ENCODE measurements at places on chromosomes 5 and 9.

- DNase-seq, result no peak
These were observed 16.6 kb downstream of the F2R start for GRCh38 chr5:76732405-76733048.

DNA sequence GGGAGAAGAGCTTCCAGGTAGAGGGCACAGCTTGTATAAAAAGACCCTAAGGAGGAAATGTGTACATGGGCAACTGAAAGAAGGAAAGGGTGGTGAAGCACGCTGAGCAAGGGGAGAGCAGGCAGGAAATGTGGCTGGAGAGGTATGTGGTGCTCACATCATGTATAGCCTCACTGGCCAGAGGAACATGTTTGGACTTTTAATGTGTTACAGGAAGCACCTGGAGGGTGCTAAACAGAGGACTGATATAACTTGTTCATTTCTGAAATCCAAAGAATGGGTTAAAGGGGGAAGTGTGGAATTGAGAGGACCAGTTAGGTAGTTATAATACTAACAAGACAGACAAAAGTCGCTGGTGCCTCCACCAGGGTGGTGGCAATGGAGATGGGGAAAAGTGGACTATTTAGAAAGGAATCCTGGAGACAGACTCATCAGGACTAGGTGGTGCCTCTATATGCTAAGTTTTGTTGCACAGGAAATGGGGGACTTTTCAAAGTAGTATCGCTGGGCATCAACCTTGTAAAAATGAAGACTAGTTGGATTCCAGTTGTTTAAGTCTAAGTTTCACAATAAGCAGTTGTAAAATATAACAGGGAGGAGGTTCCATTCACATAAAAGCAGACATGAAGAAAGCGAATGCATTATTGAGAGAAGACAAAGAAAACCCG, 63.1 kb upstream of the CD180 start:
- no peak for DNase-seq

DNA sequence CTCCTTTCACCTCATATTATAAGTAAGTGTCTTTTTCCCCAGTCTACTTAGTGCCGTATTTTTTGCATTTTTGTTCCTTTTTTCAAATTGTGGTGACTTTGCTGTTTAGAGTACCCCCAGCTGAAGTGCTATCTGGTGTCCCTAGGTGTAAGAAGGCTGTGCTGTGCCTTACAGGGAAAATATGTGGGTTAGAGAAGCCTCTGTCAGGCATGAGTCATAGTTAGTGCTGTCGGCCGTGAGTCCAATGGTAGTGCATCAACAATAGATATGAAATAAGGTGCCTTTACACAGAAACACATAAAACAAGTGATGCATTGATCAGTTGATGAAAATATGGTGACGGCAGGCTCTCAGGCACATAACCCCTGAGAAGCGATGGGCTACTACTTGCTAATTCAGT, 20.1 kb downstream of the SYK start:
- no peak for DNase-seq

DNA sequence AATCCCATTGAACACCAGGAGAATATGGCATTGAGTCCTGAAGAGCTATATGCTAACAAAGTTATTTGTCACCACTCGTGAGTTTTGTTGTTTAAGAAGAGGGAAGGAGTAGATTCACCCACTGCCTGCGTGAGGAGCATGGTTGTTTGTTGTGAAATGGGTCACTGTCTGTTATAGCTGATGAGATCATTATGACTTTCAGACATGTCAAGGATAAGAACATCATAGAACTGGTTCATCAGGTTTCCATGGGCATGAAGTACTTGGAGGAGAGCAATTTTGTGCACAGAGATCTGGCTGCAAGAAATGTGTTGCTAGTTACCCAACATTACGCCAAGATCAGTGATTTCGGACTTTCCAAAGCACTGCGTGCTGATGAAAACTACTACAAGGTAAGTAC, 76.9 kb downstream of the SYK start:
- no peak for DNase-seq

GRCh38 chr5:147805030-147805454, 22.5 kb upstream of the JAKMIP2 start:
- DNase-seq, result peak; percentile 27

DNA sequence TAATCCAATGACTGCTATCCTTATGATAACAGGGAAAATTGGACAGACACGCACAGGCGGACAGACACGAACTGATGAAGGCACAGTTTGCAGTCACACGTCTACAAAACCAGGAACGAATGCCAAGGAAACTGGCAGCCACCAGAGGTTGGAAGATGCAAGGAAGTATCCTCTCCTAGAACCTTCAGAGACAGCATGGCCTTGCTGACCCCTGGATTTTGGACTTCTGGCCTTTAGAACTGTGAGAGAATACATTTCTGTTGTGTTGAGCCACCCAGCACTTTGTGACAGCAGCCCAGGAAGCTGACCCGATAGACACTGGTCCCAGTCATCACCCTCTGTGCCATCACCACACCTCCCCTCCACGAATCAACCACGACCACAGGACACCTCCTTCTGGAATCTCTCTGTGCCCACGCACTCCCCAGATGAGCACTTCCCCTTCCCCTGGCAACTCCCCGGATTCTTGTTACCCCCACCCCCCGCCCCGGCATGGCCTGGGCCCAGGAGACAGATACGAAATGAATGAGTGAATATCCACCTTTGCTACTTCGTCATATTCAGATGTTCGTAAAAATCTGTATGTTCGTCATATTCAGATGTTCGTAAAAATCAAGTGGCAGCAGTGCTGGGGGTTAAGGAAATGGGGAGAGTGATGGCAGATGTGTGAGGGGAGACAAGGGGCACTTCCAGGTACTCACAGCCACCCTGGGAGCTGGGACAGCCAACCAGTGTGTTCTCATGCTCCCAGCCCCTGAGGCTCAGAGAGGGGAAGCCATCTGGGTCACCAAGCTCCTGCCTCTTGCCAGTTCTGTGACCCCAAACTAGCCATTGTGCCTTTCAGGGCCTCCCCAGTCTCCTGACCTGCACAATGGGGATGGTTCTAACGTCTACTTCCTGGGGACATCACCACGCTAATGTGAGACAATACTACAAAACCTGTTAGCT, 18.5 kb downstream of the GBGT1 start:
- no peak for DNase-seq

- DNase-seq, result no peak
These were observed 4.5 kb downstream of the PTPN3 start for GRCh38 chr9:109493648-109494047.

GRCh38 chr5:133114166-133114932, 62.5 kb downstream of the HSPA4 start:
- DNase-seq, result no peak

GRCh38 chr5:117590944-117591343, 1016.3 kb upstream of the SEMA6A start:
- no peak for DNase-seq

GRCh38 chr9:96139592-96140295, 162.2 kb downstream of the HSD17B3 start:
- no peak for DNase-seq

GRCh38 chr5:145923405-145923804, 13.0 kb upstream of the SH3RF2 start:
- no peak for DNase-seq

DNA sequence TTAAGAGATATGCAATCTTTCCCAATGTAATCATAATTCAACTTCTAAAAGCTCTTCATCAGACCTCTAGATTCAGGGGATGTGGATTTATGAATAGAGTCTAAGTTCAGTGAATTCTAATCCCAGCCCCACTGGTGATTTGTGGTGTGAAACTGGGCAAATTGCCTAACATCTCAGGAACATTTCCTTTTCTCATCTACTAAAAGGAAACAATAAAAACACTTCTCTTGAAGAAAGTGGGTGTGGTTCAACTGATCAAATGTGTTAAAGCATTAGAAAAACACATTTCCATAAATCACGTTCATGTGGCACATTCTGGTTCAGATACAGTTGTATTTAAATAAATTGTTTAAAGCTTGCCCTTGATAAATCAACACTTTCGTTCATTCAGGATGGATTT, 631.7 kb upstream of the CDH6 start:
- no peak for DNase-seq

DNA sequence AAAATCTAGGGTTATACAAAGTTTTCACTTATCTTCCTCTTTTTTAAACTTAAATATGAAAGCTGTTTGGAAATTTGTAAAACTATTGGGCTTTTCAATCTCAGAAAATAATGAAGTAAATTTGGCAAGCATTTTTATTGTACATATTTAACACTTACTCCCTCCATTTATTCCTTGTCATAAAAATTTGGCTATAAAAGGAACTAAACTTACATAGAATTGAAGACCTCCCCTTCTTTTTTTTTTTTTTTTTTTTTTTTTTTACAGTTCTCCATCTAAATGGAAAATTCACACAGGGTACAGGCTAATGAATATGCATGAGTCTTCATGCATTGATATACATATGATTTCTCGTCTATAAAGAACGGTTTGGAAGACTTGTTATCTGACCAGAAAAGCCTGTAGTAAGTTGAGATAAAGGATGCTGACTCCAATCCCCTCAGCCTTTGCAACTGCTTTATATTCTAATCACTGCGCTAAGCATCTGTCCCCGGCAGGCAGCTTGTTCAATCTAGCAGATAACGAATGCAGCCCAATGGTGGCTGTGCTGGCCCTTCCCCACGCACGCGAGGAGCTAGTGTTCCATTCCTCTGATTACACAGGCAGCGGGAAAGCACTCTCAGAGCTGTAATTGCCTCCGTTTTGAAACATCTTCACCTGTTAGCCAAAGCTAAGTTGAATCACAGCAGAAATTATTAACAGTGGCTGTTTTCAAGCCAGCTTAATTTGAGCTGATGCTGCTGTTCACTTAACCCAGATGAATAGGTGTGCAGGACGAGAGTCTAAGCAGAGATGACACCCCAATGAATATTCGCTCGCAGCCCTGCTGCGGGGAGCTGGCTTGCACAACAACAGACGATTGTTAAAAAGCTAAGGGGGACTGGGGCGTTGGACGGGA, 453.8 kb upstream of the ZNF608 start:
- DNase-seq, result no peak

DNA sequence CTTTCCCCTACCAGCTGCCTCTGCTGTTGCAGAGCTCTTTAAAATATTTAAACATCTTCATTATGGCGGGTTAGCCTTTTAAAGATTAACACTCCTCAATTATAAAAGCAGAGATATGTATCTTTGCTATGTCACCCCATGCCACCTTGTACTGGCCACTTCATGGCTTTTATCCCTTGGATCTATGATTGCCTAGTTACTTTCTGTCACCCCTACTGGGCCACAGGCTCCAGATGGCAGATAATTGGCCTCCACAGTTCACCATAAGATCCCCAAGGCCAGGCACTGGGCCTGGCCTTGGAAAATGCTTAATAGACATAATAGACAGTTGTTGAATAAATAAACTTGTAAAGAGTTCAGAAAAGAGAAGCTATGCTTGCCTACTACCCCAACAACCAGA, 142.0 kb upstream of the SHB start:
- no peak for DNase-seq

DNA sequence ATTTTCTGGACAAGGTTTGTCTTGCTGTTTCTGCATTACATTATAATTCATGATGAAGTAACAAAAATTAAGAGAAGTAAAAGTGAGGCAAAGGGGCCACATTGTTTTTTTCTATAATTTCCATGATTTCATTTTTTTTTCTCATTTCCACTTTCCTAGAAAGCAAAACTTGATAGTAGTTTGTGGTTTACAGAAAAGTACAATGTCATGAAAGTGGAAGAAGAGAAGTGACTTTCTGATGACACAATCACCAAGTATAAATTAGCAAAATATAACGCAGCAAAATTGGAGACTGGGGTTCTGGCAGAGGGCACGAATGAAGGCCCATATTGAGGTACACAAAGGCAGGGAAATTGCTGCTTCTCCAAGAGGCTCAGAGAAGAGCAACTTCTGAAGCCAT, 5.0 kb upstream of the IFNA14 start:
- DNase-seq, result no peak

- DNase-seq, result no peak
These were observed 14.7 kb upstream of the PWWP2A start for GRCh38 chr5:160133918-160134304.

GRCh38 chr5:91898019-91898418, 514.9 kb upstream of the ARRDC3 start:
- no peak for DNase-seq

DNA sequence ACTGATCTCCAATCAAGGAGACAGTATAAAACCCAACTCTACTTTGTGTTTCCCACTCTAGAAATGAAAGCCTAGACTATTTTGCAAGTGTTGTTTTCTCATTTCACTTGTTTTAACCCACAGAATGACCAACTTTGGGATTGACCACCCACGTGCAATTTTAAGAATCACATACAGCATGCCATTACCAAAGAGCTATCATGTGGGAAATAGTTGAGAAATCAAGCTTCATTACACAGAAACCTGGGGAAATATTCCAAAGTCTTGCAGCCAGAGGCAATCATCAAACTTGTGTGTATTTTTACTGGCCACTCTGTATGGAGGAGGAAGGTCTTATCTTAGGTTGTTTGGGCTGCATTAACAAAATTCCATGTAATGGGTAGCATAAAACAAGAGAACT, 451.4 kb upstream of the DAB2 start:
- DNase-seq, result no peak

- no peak for DNase-seq
These were observed 113.5 kb downstream of the CAAP1 start for GRCh38 chr9:26779062-26779461.

DNA sequence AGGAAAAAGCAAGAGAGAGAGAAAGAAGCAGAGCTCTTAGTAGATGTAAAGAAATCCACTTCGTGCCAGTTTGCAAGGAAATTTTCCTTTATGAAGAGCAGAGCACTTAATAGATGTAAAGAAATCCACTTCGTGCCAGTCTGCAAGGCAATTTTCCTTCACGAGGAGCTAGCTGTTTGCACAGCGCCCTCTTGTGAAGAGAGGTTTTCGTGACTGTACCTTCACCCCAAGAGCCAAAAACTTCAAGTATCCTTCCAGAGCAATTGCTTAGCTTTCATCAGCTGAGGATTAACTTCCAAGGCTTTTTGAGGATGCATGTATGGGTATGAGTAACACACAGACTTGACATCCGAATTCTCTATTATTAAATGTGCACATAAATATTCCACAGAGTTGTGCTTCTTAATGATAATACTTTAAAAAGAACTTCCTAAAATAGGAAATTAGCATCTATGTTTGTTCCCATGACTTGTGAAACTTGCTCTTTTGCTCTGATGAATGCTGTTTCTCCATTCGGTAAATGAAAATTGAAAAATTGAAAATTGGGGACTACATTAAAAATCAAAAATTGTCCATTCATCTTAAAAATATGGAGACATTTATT, 525.6 kb downstream of the PDE4D start:
- DNase-seq, result no peak

GRCh38 chr5:100832252-100833230, 70.5 kb downstream of the ST8SIA4 start:
- no peak for DNase-seq

DNA sequence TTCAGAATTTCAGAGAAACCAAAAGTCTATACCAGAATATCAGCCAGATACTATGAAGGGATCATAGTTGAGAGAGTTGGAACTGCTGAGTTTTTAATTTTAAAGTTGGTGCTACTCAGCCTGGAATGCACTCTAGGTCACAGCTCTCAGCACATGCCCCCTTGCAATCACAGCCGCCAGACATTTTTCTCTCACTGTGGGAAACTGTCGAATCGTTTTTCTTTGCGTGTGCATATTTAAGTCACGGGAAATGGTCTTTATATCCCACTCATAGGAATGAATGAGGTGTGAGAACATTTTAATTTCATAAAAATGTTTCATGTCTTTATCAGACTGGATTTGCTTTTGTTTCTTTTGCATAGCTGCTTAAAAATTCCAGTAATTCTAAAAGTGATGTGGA, 12.2 kb upstream of the SPDL1 start:
- DNase-seq, result no peak

Data from stimulated activated CD8-positive, alpha-beta memory T cell treated with anti-CD3 and anti-CD28 coated beads, Interleukin-4, amount 100 ng/mL, for 1 hour (primary cell).